ENCODE measurements at places on chromosomes 4 and X.

DNA sequence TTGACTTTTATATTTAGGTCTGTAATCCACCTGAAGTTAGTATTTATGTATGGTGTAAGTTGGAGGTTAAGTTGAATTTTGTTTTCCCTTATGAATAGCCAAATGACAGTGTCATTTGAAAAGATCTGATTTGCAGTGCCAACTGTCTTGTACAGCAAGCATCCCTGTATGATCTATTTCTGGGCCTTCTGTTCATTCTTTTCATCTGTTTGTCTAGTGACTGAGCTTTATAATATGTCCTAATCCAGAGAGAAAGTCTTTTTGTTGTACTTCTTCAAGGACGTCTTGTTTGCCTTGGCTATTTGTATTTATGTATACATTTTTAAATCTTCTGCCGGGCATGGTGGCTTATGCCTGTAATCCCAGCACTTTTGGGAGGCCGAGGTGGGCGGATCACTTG is 39.6 kb downstream of the CDKL5 start:
- DNase-seq = no peak

DNA sequence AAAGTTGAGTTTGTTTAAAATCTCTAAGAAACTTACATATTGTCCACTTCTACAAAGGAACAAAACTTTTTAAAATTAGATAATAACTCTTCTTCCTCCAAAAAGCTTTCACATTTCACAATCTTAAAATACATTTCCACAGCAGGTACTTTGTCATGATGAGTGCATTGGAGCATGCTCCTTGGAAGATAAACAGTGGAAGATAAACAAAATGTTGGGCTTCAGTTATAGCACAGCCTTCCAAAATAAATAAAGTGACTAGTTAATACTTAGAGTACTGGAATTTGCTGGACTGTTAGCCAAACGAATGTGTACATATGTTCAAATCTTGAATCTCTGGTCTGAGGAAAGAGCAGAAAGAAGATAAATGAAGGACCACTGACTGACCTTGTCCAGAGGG is 54.9 kb upstream of the PDE5A start:
- no peak for DNase-seq

DNA sequence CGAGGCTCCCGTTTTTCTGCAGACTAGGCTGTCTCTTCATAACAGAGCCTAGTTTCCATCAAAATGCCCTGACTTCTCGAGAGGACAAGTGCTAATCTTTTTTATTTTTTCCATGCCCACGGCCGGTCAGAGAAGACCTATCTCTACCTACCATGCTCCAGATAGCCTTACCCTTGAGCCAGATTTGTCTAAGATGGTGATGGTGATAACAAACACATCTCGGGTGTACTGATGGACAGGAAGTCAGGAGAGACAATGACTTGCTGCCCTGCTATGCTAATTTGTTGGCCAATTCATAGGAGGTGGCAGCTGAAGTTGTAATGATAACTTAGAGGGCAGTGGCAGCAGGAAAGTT is 42.2 kb upstream of the NKRF start:
- no peak for DNase-seq

DNA sequence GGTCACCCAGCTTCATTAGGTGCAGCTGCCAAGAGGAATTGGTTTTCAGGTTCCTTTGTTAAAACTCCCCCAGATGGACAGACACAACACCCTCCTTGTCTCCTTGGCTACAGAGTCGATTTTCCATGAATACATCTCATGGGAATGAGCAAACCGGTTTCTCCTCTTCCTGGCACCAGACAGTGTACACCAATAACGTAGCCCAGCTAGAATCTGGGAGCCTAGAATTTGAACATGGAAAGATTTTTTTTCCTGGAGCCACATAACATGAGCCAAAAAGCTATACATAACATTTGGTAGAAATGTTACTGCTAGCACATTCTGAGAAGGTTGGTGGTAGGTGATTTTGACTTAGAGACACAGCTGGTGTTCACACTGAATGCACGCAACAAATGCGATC is 62.9 kb upstream of the SLC34A2 start:
- DNase-seq = no peak

- no peak for DNase-seq
These were observed 6.9 kb downstream of the CXCL3 start for GRCh38 chr4:74031576-74031975.

DNA sequence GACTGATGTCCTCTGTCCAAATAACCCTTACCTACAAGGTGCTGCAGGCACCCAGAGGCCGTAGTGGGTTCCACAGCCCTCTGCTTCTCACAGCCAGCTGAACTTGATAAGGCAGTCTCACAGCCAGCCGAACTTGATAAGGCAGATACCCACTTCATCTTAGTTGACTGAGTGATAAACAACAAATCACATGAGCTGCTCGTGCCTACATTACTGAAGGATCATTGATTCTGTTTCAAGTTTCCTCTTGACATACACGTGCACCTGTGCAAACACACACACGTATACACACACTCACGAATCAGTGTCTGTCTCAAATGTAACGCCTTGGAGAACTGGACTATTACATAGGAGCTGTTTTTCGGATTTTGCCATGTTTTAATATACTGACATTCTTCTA is 276.3 kb downstream of the DCTD start:
- DNase-seq = no peak

DNA sequence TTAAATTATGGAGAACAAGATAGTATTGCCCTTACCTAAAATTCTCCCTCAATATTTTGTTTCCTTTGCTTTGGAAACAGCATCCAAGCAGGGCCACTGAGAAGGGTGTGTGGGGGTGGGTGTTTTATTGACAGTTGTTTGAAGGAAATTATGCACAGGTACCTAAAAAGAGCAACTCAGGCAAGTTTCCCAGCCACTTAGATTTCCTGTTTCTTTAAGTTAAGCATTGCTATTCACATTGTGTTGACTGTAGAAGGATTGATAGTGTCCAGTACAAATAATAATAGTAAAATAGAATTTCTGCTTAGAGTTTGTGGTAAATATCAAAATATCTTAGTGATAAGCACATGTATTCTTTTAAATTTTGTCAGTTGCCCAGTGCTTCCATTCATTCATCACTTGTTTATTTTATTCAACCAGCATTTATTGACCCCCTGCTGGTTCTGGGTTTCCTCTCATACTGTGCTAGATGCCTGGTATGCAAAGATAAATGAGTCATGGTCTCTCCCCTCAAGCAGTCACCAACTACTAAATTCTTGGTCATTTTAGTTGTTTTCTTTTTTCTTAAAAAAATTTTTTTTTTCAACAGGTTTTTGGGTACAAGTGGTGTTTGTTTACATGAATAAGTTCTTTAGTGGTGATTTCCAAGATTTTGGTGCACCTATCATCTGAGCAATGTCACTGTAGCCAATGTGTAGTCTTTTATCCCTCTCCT is 50.0 kb downstream of the GALNT7 start:
- peak; percentile 72 for DNase-seq

DNA sequence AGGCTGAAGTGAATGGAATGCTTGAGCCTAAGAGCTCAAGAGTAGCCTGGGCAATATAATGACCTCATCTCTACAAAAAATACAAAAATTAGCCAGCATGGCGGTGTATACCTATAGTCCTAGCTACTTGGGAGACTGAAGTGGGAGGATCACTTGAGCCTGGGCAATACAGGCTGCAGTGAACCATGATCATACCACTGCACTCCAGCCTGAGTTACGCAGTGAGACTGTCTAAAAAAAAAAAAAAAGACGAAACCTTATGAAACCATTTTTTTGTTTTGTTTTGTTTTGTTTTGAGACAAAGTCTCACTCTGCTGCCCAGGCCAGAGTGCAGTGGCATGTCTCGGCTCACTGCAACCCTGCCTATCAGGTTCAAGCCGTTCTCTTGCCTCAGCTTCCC is 36.9 kb downstream of the TLR10 start:
- no peak for DNase-seq

DNA sequence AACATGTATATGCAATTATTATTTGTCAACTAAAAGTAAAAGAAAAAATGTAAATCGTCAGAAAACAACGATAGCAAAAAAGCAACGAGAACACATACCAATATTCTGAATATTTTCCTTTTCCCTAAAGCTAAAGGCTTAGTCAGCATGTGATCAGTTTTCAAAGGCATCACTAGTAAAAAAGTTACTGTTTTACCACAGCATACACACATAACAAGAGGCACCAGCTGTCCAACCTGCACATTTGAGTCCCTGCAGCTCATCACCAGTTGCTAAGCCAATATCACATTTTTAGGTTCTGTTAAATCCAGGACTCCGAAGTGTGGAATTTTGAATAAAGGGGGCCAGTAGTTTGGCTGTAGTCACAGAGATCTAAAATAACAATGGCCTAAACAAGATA is 203.8 kb downstream of the ADGRA3 start:
- DNase-seq = no peak

- DNase-seq = peak; percentile 72
These were observed 18.7 kb downstream of the FAM184B start for GRCh38 chr4:17762726-17763125.

GRCh38 chr4:176289561-176289960 is 20.5 kb upstream of the ASB5 start:
- no peak for DNase-seq

GRCh38 chr4:87975466-87975865 is at the start of gene SPP1:
Gene SPP1 (plus strand): TSS chr4:87975714. CDS start chr4:87976896, 1,182 bp downstream.
- DNase-seq = peak; percentile 98

DNA sequence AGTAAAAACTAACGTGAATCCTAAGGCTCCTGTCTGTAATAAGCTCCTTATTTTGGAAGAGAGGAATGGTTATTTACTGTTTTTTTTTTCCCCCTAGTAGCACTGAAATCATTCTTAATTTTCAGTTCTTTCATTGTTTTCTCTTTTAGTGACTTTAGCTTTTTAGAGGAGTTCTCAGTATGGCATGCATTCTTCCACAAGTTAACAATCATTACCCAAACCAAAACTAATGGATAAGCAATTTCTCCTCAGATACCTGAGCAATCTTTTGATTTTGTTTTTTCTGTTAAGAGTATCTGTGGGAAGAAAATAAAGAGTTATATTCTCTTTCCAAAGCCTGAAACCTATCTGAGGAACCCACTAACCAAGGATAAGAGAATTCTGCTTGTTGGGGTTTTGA is 16.7 kb upstream of the PPA2 start:
- peak; percentile 6 for DNase-seq

DNA sequence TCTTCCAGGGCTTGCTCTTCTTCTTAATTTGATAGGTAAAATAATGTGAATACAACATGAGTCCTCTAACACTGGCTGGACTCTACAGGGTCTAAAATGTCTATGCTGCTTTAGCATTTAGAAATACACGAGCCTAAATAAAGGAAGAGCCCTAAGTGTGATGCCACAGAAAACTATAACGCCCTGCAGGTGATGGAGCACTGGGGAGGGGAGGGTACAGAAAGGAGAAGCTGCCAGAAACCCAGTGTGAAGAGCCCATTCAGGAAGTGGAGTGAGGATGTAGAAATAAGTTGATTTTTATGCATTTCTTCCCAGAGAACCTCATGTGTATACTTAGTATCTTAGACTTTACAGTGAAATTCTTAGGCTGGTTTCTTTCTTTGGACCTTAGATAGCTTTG is 83.4 kb downstream of the TNIP2 start:
- no peak for DNase-seq

DNA sequence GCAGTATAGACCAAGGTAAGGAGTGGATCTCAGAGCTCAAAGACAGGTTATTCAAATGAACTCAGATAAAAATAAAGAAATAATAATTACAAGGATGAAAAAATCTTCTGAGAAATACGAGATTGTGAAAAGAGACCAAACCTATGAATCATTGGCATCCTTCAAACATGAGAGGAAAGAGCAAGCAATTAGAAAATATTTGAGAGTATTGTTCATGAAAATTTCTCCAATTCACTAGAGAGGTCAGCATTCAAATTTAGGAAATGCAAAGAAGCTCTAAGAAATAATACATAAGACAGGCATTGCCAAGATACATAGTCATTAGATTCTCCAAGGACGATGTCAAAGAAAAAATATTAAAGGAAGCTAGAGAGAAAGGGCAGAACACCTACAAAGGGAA is 93.5 kb upstream of the GALNTL6 start:
- DNase-seq = no peak

DNA sequence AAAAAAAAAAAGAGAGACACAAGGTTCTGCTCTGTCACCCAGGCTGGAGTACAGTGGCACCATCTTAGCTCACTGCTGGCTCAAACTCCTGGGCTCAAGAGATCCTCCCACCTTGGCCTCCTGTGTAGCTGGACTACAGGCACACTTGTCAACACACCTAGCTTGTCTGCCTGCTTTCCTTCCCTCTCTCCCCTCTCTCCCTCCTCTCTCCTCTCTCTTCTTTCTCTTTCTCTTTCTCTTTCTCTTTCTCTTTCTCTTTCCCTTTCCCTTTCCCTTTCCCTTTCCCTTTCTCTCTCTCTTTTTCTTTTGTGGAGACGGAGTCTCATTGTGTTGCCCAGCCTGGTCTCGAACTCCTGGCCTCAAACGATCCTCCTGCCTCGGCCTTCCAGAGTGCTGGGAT is 132.1 kb downstream of the DIPK2B start:
- peak; percentile 26 for DNase-seq

DNA sequence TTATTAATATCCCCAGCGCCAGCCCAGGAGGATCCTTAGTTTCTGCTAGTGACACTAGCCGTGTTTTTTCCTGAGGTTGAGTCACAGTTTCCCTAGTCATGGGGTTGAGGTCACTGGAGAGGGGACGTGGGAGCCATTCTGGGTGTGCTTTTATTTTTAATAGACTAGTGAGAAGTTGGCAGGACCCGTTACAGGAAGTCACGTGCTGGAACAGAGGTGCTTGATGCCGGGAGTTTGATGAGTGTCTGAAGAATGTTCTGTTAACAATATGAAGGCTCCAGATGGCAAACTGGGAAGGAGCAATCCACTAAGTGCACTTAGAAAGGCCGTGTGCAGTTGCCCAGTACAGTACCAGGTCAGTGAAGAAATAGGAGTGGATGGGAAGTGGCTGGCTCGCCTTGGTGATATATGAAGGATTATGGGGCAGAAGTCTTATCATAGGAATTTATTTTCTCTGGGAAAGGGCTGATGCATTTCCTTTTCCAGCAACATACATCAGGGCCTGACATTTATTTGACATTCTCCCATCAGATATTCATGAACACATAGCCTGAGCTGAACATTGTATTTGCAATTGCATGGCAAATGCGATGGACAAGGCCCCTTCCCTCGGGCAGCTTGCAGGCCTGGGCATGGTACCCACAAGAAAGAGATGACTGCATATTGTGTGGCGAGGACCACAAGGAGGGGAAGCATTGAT is 291.8 kb downstream of the FBXW7 start:
- peak; percentile 21 for DNase-seq

GRCh38 chr4:120977435-120977997 is 55.0 kb upstream of the PRDM5 start:
- DNase-seq = peak; percentile 66

DNA sequence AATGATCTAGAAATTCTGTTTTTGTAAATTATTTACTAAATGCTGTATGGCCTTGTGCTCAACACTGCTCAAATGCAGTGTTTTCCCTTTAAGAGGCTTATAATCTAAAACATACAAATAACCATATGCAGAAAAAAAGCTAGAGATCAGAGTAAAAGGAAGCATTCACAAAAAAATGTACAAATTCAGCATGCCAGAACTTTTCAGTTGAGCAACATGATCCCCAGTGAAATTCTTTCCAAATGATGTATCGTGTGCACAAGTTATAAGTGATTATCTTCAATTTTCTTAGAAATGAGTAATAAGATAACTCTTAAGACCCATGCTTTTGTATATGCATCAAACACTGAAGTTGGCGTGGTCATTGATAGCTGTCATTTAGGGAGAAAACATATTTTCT is 5.0 kb downstream of the GPC3 start:
- no peak for DNase-seq

- DNase-seq = no peak
These were observed 552.7 kb upstream of the SLIT2 start for GRCh38 chr4:19698961-19699360.
